Endodermal cell (in vitro differentiated cells): ENCODE measurements at places on chromosomes 5 and 9.
A peak's percentile ranks its signal among the peaks of the same experiment; 100 is the strongest.

DNA sequence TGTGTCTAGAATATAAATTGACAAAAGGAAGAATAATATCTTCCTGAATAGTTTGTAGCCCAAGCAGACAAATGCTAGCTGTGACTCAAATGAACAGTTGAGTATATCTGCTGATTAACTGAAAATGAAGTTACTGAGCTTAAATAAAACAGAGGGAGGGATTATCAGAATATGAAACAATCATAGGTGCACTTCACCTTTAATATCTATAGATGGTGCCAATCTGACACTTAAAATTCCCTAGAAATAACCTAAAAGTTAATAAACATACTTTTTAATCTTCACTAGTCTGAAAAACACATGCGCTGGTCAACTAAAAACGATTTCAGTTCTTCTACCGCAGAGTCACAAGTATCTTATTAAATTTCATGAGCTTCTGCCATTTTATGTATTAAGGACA lies 280.8 kb upstream of the RASA1 start:
- DNase-seq, result no peak

DNA sequence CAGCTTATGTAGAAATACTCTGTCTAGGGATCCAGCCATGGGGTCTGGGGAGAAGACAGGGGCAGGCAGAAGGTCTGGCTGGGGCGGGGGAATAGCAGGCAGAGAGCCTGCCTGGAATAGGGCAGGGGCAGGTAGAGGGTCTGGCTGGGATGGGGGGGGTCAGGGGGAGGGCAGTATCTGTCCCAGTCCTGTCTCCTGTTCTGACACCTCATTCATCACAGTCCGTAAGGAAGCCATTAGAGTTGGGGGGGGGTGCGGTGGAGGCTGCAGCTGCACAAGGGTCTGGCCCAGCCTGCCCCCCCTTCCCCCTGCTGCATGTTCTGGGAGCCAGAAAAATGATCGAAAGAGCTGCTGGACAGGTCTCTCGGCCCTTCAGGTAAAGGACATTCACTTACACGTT lies 32.6 kb downstream of the CNTFR start:
- DNase-seq, result peak; percentile 29

DNA sequence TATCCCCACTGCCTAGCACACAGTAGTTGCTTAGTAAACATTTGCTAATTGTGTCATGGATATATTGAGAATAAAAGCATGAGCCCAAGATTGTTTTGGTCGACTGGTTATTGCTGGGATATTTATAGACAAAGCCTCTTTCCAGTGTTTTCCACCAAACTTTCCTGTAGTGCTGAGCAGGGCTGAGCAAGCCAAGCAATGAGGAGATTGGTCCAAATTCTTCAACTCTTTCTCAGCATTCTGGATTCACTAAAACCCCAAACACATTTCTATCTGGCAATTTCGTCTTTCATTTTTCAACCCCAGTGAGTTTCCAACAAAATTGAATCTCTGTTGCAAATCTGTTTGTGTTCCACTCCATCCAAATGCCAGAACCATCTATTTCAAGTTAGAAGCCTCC lies 31.9 kb upstream of the TARS1 start:
- DNase-seq, result no peak

GRCh38 chr5:52356311-52356918 lies 431.3 kb upstream of the ITGA1 start:
- no peak for DNase-seq

GRCh38 chr5:76638479-76638878 lies 15.3 kb upstream of the F2RL2 start:
- DNase-seq, result no peak

DNA sequence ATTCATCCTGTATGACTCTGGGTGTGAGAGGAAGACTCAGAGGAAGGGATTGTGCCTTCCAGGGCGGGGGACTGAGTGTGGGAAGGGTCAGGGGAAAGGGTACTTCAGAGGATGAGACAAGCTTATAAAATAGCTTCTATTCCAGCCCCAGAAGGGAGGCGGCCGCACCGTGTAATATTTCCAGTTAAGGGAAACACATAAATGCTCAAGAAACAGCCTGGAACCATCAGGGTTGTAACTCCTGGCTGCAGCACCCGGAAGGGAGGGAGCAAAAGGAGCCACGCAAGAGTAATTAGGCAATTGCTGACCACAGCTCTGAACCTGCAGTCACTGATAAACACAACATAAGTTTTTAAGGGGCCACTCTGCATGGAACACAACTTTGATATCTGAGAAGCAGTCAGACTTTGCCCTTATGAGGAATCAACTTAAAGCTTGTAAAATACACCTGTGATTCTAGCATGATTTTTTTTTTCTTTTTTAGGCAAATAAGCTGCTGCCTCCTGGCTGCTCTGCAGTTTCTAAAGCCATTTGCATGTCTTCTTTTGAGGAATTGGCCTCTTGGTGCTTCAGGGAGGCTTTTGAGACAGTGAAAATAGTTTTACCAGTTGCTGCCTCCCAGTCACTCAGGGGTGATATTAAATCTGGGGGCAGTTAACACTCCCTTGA lies 382.7 kb downstream of the ENC1 start:
- DNase-seq, result peak; percentile 53

DNA sequence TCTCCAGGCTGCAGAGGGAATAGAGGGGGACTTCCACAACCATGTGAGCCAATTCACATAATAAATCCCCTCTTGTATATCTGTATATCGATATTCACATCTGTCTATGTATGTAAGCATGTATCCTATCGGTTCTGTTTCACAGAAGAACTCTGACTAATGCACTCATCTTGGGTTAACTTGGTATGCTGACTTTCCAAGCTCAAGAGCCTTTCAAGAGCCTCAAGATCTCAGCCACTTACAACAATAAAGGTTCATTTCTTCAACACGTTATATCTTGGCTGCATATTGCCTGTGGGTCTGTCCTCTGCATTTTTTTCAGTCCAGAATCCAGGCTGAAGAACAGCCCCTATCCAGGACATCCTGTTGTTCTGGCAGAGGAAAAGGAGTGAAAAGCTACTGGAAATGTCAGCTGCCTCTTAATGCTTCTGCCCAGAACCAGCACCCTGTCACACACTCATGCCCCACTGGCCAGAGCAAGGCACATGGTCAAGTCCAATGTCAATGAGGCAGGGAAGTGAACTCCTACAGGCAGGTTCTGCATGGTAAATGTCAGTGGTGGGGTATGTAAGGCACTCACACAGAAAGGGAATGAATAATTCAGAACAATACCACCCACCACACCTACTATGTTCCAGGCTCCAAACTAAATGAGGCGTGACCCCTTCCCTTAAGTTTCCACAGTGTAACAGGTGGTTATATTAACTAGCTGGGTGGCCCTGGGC lies 91.6 kb upstream of the ICE1 start:
- DNase-seq, result peak; percentile 33

DNA sequence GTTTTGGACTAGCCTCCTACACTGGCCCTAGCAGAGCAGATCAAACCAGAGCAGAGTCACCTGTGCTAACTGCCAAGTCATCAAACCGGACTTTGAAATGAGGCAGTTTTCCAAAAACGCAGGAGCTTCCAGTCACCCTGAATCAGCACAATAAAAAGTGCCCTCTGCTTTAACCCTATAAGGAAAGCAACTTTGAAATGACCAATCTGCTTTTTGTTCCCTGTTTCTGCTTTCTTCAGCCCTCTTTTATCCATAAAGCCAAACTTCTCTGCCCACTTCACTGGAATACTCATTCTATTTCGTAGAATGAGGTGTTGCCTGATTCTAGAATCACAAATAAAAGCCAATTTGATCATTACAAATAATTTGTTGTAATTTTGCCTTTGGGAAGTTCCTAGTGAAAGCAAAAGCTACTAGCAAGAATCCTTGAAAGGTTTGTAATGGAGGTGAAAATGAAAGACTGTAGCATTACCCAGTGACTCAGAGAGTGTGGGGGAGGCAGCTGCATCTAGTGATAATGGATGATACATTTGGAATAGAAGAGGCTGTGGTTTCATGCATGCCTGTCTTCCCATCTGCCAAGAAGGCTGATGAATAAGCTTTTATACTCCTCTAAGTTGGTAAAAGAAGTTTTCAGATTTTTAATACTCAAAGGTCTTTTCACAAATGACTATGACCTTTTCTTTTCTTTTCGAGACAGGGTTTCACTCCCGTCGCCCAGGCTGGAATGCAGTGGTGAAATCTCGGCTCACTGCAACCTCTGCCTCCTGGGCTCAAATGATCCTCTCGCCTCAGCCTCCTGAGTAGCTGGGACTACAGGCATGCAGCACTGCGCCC lies 14.9 kb downstream of the SPAAR start:
- no peak for DNase-seq

GRCh38 chr5:149561848-149562247 lies 10.6 kb upstream of the CSNK1A1 start:
- DNase-seq, result peak; percentile 59

DNA sequence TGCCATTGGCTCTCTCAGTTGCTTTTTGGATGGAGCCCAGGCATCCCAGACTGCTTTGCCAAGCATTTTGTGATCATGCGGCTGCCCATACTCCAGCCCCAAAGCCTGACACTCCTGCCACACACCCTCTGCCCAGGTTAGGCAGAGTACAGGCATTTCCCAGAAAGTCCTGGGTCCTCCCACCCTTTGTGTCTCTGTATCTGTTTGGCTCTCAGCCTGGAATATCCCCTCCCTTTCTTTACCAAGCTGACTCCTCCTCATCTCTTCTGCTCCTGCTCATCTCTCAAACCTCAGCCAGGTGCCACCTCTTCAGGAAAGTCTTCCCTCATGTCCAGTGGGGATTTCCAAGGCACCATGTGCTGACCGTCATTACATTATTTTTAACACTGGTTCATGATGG lies 14.3 kb upstream of the SH3RF2 start:
- DNase-seq, result no peak

DNA sequence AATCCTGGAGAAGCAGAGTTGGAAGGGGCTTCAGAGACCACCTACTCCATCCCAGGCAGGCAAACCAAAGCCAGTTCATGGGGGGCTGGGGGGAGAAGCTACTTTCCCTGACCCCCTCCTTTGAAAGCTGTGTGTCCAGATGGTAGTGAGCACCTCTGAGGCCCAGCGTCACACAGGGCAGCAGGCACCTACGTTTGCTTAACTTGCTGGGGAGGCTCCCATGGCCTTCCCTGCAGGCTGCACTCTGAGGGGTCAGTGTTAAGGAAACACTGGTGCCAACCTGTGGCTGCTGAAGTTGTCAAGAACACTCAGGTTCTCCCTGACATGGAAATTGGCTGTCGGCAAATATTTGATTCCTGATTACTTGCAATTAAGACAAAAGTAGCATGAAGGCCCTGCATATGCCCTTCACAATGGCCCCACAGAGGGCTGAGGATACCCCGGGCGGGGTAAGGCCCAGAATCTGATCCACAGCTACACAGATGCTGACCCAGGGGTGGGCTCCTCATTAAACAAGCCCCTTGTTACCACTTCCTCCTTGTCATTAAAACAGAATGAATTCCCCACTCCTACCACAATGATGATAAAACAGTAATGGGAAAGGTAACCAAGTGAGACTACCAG lies 208.5 kb downstream of the FSTL4 start:
- DNase-seq, result no peak
